ENCODE measurements at places on chromosomes 16 and 17.
A peak's percentile ranks its signal among the peaks of the same experiment; 100 is the strongest.

DNA sequence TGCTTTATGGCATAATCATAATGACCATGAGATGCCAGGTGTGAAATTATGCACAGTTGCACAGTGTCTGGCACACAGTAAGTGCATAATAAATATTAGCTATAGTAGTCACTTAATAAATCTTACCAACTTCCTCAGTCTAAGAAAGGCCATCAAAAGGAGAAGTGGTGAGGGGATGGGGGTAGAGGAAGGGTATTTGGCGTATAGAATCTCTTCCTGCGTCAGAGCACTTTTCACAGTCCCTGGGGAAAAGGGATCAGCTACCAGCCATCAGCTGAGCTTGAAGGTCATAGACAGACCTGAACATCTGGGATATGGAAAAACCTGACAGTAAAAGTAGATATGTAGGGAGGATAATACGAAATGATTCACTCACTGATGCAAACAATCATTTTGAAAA is 5.8 kb downstream of the CRHR1 start:
- DNase-seq: no peak

DNA sequence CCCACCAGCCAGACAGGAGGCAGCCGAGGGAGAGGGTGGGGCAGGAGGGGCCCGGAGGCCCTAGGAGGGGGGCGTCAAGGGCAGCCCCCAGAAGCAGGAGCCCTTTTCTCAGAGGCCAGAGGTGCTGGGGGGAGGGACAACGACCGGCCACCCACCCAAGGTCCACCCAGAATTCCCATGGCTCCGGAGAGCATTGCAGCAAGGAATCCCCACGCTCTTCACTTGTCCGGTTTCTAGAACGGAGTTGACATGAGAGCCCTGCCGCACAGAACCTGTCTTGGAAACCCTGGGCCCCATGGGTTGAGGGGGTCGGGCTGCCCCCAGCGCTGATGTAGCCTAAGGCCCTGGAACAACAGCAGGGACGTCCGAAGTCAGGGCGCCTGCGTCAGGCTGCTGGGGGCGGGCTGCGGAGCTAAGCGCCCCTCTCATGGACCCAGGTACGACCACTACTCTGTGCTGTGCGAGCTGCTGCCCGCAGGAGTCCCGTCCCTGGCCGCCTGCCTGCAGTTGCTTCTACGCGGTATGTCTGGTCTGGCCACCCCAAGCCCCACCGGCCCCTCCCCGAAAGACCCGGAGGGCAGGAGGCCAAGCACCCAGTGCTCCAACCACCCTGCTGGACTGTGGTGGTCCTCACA is 11.2 kb downstream of the CYBC1 start:
- no peak for DNase-seq

GRCh38 chr16:24820522-24820921 is 25.2 kb upstream of the SLC5A11 start:
- peak; percentile 57 for DNase-seq

DNA sequence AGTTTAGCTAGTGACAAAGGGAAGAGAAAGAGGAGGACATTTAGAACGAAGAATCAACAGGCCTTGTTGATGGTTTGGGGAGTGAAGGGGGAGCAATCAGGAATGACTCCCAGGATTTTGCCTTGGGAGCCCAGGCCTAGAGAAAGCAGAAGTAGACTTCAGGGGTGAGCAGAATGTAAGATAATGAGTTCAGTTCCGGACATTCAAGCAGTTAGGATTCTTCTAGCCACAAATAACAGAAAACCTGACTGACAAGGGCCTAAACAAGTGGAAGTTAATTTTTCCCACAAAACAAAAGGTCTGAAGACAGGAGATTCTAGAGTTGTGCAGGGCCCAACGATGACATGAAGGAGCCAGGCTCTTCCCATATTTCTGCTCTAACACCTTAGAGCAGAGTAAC is 45.9 kb downstream of the SKAP1 start:
- no peak for DNase-seq

DNA sequence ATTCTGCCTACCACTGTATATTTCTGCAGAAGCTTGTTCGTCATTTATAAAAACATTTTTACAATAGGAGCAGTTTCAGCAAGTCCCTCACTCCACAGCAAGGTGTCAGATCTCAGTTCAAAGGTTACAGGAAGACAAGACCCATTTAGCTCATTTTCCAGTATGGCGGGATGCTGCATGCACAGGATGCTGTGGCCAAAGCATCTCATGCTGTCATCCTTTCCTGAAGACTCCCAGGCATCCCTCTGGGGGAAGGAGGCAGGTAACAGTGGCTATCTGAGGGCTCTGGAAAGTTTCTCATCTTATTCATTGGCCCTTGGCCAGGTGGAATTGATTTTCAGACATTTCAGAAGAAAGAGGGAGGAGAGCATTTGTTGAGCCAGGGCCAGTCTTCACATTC is 539.3 kb upstream of the CDH5 start:
- DNase-seq: no peak

DNA sequence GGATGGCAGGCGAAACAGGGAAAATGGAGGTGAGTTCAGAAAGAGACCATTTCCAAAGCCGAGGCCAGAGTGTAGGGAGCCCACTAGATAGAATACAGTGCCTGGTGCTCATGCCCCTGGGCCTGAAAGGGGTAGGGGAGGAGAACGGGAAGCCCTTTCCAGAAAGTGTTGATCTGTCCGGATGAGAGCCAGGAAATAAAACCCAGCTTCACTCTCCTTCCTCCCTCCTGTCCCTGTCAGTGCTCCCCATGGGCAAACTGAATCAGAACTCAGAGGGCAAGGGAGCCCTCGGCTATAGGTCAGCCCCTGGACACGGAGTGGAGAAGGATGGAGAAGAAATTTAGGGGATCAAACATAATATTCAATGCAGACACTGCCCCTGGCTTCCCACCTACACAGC is 57.7 kb upstream of the RPL38 start:
- DNase-seq: no peak

GRCh38 chr16:25092441-25092840 is 19.1 kb upstream of the LCMT1 start:
- no peak for DNase-seq

DNA sequence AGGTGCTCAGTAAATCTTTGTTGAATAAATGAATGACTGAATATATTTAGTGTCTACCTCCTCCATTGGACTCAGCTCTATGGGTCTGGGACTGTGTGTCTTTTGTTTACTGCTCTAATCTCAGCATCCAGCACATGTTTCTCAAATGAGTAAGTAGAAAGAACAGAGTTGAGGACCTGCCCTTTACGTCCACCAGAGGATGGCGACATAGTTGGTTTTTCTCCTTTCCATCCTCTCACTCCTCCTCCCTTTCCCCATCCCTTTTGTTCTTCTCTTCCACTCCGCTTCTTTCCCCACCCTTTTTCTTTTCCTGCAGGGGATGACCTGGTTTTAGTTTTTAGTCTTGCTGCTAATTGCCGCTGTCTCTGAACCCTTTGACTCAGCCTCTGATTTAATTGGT is 12.1 kb upstream of the CHP2 start:
- DNase-seq: no peak

All from fibroblast of mammary gland (primary cell).